NCI-H2171 (cell line): ENCODE measurements at places on chromosomes 2 and 18.

- DNase-seq = no peak
Observed at GRCh38 chr2:3617198-3617890, 22.4 kb downstream of the COLEC11 start.

- DNase-seq = no peak
Observed at GRCh38 chr2:31150120-31150670, 12.0 kb upstream of the GALNT14 start.

GRCh38 chr2:76270096-76270710 is 559.5 kb upstream of the GCFC2 start:
- no peak for DNase-seq

DNA sequence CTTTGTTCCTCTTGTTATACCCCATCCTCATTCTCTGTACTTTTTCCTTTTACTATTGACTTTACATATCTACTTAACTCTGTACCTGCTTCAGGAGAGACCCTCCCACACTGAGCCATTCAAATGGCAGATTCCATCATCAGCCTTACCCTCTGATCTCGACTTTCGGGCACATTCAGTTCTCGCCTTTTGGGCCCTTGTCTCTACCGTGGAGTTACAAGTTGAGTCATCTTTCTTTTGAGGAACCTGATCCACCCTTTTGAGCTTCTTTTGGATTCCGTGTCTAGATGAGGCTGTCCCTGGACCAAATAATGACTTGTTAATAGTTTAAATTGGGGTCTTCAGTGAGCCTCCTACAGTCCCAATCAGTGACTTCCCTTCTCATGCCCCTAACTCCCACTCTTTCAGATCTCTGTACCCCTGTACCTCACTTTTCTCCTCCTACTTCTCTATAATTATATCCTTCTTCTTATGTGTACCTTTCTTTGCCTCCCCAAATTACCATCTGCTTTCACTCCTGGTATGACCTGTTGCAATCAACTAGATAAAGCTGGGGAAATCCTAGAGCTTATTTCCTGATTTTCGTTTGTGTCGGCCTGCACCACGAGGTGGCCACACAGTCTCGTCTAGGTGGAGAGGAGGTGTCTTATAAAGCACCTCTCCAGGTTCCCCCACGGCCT is 17.2 kb downstream of the SP110 start:
- no peak for DNase-seq

DNA sequence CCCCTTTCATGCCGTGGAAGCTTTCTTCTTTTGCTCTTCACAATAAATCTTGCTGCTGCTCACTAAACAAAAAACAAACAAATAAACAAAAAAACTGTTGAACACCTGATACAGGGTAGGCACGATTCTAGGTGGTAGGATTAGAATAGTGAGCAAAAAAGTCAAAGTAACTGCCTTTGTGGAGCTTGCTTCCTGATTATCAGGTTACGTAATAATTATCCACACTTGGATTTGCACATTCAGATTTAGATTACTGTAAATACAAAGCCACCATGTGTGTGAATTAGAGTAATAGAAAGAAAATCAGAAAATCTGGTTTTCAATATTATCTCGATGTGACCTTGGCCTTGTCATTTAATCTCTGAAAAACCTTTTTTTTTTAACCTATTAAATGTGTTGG is 307.1 kb downstream of the NRXN1 start:
- no peak for DNase-seq

DNA sequence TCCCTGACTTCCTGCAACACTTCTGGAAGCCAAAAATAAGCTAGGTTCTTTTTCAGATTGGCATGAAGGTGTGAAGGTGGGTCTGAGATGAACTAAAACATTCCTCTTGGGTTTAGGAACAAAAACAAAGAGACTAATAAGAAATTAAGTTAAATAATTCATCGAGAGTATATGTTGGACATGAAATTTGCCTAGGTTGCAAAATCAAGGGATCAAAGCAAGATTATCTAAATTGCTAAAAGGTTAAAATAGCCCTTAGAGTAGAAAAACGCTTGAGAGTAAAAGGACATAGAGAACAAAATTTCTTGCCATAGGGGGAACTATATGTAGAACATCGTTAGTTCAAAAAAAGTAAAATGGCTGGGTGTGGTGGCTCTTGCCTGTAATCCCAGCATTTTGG is 845.9 kb upstream of the NXPH2 start:
- no peak for DNase-seq
